ENCODE measurements at places on chromosomes 16 and 17.
A peak's percentile ranks its signal among the peaks of the same experiment; 100 is the strongest.

DNA sequence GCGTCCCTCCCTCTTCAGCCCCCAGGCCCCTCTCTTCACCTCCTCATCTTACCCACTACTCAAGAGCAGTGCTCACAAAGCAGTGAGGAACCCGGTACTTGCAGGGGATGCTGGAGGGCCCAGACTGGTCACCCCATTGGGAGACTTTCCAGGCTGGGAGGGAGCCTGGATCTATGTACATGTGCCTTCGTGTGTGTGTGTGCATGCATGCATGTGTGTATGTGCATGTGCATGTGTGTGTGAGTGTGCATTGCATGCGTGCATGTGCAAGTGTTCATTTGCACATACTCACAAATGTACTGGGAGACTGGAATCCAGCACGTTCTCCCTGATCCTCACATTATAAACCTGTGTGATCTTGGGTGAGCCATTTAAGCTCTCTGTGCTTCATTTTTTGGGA lies 696.0 kb upstream of the EEF2KMT start:
- DNase-seq = no peak

DNA sequence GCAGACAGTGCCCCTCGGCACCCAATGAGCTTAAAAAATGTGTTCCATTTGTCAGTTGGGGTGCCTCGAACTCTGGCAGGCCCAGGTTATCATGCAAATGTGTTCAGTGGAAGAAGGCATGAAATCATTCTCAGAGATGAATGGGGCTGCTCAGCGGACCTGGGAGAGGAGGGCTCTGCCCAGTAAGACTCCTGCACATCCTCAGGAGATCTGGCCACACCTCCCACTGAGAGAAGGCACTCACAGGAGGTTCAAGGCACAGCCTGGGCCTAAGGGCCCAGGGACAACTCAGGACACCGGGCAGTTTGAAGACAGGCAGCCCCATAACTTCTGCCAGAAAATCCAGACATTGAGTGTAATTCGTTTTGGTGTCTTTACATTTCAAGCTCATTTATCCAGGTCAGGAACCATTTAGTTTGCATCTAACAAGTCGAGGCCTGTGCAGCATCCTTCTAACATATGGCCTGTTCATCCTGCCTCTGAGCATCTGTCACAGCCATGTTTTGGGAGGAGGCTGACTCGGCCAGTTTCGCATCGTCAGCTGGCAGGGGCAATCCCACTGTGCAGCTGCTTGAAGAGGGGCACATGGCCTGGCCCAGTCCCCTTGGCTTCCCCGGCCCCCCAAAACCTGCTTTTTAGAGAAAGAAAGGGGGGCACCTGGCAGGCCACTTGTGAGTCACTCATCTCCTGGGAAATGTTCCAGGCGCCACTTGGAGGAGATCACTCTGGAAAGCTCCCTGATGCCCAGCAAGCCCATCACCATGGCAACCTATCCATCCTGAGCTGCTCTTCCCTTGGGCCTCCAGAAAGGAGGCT lies 31.2 kb upstream of the BCAR1 start:
- no peak for DNase-seq

DNA sequence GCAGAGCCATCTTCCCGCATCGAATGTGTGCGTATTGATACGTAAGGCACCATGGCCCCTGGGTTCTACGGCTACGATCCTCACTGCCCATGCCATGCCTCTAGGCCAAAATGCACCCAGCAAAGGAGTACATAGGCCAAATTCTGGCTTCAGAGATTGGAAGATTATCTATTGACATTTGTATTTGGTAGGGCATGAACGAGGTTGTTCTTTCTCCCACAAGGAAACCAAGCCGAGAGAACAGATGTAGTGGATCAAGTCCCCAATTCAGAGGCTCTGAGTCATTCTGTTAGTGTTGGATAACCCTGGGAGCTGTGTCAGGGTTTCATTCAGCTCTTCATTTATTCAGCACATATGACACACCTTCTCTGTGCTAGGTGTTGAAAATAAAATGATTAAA lies 36.5 kb downstream of the HOXB1 start:
- DNase-seq = no peak

DNA sequence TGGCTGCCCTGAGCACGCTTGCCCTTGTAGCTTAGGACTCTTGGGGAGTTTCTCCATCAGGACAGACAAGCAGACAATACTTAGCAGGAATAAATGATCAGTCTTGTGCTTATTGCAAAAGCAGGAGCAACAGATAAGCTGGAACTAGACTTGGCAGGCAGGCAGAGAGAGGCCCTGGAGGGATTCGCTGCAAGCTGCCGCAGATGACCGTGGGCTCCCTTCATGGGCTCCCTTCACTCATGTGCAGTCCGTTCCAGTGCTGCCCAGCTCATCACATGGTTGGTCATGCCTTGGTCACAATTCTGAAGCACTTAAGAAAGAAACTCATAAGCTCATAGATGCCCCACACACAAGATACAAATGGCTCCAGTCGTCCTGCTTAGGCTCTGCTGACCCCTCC lies 2.4 kb upstream of the SLC5A10 start:
- DNase-seq = no peak

- DNase-seq = no peak
Observed at GRCh38 chr17:67503184-67503583, 126.1 kb downstream of the PITPNC1 start.

DNA sequence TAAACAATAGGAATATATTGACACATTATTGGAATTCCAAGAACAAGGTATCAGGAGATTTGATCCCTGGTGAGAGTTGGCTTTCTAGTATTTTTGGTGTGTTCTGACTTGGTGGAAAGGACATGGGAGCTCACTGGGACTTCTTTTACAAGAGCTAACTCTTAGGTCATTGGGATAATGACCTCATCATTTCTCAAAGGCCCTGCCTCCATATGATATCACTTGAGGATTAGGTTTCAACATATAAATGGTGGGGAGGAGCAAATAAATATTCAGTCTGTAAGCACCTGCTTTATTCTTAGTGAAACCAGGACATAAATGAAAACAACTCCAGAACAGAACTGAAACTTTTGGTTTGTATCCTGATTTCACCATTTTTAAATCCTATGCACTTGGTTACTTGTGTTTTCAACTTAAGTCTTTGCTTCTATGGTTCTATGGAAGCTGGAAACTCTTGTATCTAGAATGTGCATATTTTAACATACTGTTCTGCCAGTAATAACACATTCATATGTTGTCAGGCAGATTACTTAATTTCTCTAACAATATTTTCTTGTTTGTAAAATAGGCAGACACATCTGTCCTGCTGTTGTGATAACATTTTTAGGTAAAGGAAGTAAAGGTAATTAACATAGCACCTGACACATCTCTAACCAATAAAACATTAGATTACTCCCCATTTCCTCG lies 1527.7 kb upstream of the CDH8 start:
- no peak for DNase-seq

DNA sequence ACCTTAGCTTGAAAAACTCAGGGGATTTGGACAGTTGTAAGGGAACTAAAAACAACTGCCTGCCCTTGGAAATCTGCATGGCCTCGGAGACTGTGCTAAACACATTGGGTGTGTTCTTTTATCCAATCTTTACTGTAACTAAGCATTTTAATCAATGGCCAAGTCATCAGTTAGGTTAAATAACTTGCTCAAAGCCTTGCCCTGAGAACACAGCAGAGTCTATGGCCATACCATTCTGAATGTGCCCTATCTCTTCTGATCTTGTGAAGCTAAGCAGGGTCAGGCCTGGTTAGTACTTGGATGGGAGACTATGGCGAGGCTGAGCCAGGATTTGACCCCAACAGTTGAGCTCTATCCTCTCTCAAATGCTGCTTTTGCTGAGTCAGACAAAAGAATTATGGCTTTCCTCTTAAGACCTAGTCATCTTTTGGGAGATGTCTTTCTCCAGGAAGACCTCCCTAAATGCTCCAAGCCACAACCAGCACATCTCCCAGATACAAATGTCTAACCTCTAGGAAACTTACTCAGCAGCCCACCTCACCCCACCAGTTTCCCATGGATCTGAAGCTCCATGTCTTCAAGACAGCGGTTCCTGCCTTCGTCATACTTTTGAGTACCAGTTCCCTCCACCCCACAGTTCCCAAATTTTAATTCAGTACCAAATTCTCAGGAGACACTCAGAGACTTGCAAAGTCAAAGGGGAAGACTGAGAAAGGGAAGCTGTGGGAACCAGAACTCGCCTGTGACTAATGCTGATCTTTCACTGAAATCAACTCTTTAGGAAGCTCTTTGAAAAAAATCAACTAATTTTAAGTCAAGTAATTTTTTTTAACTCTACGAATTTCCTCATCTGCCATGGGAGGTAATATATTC lies 336.1 kb downstream of the MAF start:
- DNase-seq = no peak

- DNase-seq = no peak
Observed at GRCh38 chr16:53281859-53282258, 152.4 kb upstream of the RBL2 start.

DNA sequence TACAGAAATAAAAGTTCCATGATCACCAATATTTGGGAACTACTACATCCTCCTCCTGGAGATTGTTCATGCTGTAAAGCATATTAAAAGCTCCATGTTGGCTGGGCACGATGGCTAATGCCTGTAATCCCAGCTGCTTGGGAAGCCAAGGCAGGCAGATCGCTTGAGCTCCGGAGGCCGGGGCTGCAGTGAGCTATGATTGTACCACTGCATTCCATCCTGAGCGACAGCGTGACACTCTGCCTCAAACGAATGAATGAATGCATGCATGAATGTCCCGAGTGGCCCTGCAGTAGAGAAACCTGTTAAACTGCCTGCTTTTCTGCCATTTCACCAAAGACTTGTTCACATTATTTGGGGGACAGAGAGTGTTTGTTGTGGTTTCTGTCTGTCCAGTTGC lies 15.0 kb downstream of the CNEP1R1 start:
- DNase-seq = no peak

GRCh38 chr17:28526381-28526780 lies 20.2 kb downstream of the FOXN1 start:
- DNase-seq = no peak

- DNase-seq = peak; percentile 45
Observed at GRCh38 chr17:62562656-62563055, 64.8 kb upstream of the MRC2 start.

GRCh38 chr17:74153821-74154430 lies 49.6 kb upstream of the RPL38 start:
- DNase-seq = no peak

DNA sequence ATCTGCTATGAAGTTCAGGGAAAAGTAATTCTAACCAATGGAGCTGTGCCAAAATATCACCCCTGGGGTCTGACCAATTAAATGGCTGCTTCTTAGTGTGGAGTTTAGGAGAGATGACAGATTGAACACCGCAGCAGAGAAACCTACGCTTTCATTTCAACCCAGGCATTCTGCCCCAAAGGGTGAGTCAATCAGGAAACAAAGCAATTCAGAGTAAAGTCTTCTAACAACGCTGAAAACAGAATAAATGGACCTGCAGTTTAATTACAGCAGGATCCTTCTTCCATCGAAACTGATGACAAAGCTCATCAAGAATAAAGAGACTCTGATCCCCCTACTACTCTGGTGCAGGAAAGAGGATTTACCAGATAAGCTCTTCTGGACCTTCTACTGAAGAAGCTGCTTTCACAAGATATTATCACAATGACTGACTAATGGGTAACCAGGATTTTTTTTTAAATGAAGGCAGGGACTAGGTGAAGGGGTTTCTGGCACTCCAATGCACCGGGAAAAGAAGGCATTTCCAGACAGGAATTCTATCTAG lies 16.7 kb downstream of the RFFL start:
- DNase-seq = peak; percentile 28

GRCh38 chr17:63431939-63432804 lies 13.9 kb downstream of the CYB561 start:
- DNase-seq = no peak

DNA sequence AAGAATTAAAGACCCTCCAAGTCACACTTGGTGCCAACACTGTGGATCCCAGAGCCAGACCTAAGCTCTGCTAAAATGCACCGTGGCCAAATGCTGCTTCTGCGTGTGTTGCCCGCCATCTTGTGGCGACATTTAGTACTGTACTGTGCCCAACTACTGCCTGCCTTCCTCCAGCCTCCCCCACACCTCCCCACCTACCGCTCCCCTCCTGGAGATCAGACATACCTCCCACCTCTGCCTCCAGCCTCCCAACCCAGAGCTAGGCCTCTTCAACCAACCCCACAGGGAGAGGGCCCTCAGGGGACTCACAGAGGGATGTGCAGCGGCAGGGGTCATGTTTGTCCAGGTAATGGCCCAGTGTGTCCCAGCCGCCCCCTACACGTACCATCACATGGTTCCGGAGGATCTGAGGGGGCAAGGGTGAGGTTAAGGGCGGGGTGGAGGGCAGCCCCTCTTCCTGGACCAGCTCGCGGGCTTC lies 5.5 kb downstream of the GAS2L2 start:
- peak; percentile 89 for DNase-seq

- no peak for DNase-seq
Observed at GRCh38 chr16:51813609-51814008, 662.5 kb upstream of the SALL1 start.

DNA sequence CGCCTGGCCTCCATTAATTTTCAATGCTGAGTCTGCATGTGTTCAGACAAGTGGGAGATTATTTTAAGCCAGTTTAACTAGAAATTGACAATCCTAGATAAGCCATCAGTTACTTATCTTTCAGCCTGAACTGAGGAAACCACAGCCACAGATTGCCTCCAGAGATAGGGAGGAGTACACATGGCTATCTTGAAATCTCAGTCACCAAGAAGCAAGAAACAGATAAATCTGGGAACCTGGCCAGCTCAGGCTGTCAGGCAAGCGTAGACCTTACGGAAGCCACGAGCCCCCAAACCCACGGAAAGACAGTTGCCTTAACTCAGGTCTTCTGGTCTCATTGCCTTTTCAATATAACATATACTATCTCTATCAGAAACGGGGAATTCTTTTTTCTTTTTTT lies 2.0 kb upstream of the GLG1 start:
- no peak for DNase-seq

- no peak for DNase-seq
Observed at GRCh38 chr17:42056635-42057034, 6.2 kb upstream of the C17orf113 start.

DNA sequence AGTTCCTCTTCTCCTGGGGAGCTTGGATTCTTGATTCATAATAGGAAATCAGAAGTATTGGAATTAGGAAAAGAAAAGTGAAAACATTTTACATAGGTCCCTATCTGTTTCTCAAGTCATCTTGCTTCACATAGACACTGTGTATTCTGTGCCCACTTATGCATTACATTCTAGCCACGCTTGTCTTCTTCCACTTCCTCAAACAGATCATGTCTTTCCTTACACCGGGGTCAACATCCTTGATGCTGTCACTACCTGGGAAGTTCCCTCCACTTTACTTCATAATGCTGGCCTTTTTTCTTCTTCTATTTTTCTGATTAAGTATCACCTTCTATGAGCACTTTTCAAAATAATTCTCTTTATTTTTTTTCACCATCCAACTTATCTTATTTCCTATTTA lies 606.4 kb upstream of the CDH8 start:
- no peak for DNase-seq

All from HTR-8/SVneo (cell line).